ENCODE measurements at places on chromosomes 2 and 18.

GRCh38 chr2:188970211-188970610, 4.0 kb upstream of the COL3A1 start:
- no peak for DNase-seq

DNA sequence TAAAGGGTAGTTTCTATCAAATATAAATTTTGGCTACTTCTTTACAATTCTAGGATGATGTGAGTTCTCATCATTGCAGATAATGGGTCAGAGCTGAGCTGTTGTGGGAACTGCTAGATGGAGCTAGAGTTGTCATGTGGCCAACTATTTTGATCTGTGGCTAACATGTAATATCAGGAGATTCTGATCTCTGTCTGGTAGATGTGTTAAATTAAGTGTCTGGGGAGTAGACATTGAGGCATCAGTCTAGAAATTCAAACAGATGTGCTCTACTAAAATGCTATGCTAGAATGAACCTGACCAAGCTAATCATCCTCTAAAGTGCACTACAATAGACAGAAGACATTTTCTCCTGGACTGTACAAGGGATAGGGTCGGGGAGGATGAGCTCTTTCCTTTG, 30.3 kb upstream of the DARS1 start:
- DNase-seq = no peak

DNA sequence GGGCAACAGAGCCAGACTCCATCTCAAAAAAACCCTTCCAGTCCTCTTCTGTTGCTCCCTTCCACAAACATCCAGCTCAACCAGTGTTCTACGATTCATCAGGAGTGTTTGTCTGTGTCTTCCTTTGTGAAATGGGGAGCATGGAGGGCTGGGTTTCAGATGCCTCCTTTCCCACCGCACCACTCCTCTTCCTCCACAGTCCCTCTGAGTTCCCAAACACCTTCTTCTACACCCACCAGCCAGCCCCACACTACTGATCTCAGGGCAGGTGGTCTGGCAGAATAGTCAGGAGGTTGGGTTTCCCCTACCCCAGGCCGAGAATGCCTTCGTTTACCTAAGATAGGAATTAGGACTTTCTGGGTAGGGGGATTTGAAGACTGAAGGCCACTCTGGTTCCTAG, 36.9 kb downstream of the NGEF start:
- no peak for DNase-seq

DNA sequence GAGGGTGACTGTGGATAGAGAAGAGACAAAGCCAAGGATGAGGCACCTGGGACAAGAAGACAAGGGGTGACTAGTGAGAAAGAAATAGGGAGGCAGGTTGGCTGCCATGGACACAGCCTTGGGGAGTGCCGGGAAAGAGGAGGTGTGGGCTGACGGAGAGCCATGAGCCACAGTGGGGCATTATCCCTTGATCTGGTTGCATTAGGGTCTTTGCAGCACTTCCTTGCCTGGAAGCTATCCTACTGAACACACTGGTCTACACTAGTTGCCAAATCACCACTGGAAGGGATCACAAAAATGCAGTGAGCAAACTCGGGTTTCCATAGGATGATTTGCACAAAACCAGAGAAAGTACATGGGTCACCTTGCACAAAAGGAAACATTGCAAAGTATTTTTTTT, 27.7 kb upstream of the ASB18 start:
- no peak for DNase-seq

DNA sequence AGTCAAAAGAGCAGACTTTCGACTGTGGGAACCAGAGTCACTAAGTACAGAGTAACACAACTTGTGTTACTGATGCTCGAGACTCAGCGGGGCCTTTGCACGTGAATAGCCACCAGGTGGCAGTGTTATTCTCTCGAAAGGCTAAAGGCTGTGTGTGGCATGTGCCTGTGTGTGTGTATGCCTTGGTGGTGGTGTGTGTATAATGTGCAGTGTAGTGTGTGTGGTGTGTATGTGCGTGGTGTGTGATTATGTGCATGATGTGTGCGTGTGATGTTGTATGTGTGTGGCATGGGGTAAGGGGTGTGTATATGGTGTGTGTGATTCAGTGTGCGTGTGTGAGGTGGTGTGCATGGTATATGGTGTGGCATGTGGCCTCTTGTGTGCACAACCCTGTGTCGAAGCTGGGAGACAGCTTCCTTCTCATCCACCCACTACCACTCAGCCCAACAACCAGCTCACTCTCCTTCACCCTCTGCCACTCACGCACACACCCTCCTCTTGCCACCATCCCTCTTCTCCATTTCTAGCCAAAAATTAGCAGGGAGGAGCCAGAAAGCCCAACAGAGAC, 83.0 kb upstream of the ZNF532 start:
- peak; percentile 74 for DNase-seq

GRCh38 chr2:234678711-234679110, 181.8 kb upstream of the ARL4C start:
- DNase-seq = no peak

DNA sequence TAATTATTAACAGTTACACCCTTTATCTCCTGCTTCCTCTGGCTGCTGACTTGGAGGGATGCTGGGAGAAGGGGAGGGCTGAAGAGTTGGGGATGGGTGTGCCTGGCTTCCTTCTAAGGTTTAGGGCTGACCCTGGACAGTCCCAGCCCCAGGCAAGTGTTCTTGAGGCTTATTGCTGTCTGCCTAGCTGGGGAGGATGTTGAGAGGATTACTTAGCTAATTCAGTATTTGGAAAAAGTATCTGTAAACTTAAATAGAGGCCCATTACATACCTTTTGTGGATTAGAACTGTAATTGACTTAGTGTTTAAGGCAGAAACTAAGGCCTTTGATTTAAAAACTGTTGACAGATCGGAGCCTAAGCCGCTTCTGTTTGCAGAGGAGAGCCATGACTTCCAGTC, 67.6 kb downstream of the AGAP1 start:
- no peak for DNase-seq

GRCh38 chr2:148918554-148918953, 43.5 kb downstream of the KIF5C start:
- DNase-seq = no peak

GRCh38 chr2:103738108-103738507, 976.3 kb downstream of the TMEM182 start:
- no peak for DNase-seq
